ENCODE measurements at places on chromosomes 7 and 10.
A peak's percentile ranks its signal among the peaks of the same experiment; 100 is the strongest.

GRCh38 chr10:133555521-133555920 is 9.9 kb downstream of the SYCE1 start:
- DNase-seq: no peak

GRCh38 chr10:119919271-119919670 is 26.7 kb downstream of the SEC23IP start:
- DNase-seq: no peak

DNA sequence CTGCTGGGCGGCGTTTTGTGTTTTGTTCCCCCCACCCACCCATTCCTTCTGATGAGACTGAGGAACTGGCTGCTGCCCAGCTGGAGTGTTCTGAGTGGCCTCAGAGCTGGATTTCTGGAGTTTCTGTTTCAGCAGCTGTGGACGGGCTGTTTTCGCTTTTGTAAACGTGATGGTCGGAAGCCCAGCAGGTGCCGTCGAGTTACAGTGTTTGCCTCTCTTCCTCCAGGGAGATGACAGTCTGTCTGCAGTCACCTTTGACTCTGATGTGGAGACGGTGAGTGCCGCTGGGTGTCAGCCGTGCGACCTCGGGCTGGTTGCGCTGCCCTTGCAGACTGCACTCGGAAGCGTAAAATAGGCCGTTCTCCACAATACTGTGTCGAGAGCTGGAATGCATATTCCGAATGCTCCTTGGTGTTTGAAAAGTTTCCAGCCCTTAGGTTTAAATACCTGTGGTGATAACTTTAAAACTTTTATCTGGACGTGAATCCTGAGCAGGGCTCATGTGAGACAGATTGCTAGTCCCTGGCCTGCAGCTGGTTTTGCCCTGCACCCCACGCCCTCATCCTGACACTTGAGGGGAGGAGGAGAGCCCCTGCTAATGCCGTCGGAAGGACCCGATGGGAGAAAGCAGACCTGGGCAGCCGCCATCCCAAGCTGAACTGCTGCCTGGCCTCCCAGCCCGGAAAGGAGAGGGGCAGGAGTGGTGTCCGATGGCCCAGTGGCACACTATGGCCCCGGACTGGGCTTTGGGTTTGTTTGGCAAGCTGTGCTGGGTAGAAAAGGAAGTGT is 8.3 kb downstream of the IQCE start:
- peak; percentile 86 for DNase-seq

DNA sequence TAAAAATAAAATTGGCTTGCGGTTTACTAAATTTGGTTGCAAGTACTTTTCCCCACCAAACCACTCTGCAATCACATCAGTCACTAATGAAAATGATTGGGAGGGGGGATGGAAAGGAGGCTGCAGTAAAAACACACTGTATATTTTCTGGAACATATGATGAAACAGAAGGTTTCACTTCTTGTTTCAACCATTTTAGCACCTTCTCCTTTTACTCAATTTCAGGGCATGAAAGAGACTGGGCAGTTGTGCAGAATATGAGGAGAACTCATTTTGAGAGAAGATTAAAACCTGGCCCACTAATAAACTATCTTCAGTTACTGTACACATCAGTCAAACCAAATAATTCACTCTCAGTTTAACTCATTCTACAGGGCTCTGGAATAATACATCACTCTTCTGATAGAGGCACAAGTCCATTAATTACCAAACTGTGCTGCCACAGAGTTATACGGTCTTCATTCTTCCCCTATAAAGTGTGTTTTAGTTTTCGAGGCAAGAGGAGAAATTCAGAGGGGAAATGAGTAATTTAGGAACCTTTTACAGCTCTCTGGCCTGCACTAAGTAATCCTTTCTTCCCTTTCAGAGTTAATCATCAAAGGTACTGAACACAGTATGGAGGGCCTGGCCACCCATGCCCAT is 25.5 kb downstream of the JAZF1 start:
- DNase-seq: peak; percentile 72

- no peak for DNase-seq
Observed at GRCh38 chr7:43764039-43764761, 5.7 kb downstream of the BLVRA start.

- DNase-seq: no peak
Observed at GRCh38 chr10:86370006-86370585, 3.5 kb upstream of the GRID1 start.

DNA sequence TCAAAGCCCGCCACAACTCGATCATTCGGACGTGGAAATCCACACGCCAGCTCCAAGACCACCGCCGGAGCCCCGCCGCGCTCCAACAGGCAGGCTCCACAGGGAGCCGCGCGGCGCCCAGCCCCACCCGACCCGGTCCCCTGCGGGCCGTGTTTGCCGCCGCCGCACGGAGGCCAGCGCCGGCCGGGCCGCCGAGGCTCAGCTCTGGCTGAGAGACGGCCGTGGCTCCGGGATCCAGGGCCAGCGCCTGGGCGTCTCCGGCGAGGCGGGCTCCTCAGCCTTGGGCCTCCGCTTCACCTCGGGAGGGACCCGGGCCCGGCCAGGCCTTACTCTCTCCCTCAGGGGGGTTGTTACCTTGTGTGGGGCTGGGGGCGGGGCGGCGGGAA is 333 bp downstream of the SMNDC1 start:
- DNase-seq: no peak

All from muscle of leg (tissue), 16 donors.